ENCODE measurements at places on chromosomes 1 and 21.
A peak's percentile ranks its signal among the peaks of the same experiment; 100 is the strongest.

- DNase-seq: no peak
Observed at GRCh38 chr1:6599141-6599975, 3.3 kb downstream of the KLHL21 start.

GRCh38 chr1:28591708-28592320 lies at the start of gene RAB42:
TSS of gene RAB42 (plus strand) at chr1:28592265. CDS start at chr1:28592512, 247 bp downstream.
- no peak for DNase-seq

GRCh38 chr1:208078752-208079151 lies 165.4 kb downstream of the PLXNA2 start:
- DNase-seq: no peak

DNA sequence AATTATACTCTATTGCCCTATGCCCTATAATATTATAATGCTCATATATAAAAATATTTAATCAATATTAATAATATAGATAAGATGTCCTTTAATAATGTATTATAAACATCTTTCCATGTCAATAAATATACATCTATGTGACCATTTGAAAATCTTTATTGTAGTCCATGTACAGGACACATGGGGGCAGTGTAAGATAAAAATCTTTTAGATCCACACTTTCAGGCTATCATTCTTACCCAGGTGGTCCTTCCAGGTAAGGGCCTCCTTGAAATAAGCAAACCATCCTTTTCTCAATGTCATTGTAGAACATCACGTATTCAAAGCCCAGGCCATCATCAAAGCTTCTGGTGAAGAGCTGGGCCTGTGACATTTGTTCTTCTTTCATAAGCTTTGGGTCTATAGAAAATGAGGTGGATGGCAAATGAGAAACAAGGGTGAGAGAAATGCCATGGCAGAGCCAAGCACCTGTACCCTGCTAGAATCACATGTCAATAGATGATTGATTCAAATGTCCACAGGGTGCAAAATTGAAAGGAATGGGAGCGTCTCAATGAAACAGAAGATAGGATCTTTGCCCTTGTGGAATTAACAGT lies 20.2 kb downstream of the THEM4 start:
- no peak for DNase-seq

DNA sequence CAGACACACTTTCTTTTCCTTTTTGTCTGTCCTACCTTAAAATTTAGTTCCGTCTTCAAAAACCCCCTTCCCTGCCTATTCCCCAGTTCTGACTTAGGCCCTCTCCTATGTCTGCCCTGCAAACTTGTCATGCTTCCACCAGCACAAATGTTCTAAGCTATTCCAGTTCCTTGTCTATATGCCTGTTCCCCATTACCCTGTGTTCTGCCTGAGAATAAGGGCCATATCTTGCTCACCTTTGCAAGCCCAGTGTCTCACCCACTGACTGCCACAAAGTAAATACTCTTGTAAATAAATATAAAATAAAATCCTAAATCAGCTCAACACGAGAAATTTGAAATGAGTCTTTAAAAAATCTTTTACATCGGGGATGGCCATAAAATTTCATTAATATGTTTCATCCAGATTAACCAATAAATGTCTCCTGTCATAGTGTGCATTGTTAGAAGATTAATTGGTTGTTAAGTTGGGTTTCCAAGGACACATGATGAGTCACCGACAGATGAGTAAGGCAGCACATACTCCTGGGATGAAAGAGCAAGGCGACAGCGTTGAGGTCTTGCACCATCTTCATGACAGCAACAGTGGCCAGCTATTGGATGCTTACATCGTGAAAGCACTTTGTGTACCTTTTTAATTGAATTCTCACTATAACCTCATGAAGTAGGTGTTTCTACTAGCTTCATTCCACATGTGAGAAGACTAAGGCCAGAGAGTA lies 92.6 kb upstream of the NGF start:
- peak; percentile 96 for DNase-seq

DNA sequence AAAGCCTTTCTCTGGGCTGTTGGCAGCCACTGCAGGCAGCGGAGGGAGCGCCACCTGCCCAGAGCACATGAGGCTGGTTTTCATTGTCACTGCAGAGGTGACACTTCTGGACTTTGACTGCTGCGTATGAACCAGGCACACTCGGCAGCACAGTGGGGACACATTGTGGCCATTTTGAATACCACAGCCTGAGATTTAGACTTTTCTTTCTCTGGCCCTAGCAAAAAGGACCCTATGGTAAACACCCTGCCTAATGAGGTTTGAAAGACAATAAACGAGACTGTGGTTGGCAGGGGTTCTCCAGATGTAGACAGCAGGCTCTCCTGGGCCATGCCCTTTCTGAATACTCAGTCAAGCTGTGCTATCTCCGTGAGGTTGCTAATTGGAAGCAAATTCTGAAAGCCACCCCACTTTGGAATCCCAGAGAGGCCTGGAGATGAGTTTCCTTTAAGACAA lies 12.0 kb upstream of the KCNE2 start:
- DNase-seq: peak; percentile 23
